ENCODE measurements at places on chromosomes 2 and 18. TPM values are rescaled to one million over a fixed set of nuclear protein-coding genes. Genes with fewer than 3 reads are reported as not detected.

- H3K36me3 ChIP-seq: no peaks in the 10 kb centered on the region
- no peaks in the 10 kb centered on the region for H3K27me3 ChIP-seq
- no peak overlapping the region for H3K27ac ChIP-seq
- no peak overlapping the region for H3K4me3 ChIP-seq
Measured at GRCh38 chr2:12212841-12213597, 466.6 kb downstream of the LPIN1 start.

GRCh38 chr2:130920415-130921163 lies 83.9 kb downstream of the ARHGEF4 start:
- DNase-seq: no peak
- H3K4me1 ChIP-seq: no peaks in the 10 kb centered on the region
- H3K4me3 ChIP-seq: no peak overlapping the region
- H3K27ac ChIP-seq: no peak overlapping the region
- no peaks in the 10 kb centered on the region for H3K27me3 ChIP-seq

Gene LYPD6
- total RNA-seq: 0.33 TPM

DNA sequence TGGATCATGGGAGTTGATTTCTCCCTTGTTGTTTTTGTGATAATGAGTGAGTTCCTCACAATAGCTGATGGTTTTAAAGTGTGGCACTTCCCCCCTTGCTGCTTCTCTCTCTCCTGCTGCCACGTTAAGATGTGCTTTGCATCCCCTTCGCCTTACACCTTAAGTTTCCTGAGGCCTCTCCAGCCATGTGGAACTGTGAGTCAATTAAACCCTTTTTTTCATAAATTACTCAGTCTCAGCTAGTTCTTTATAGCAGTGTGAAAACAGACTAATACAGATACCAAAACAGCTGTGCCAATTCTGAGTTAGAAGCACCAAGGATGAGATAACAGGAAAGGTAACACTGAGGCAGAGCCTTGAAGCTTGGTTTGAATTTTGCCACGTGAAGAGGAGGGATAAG lies 44.7 kb downstream of the ITSN2 start:
- no peak overlapping the region for H3K4me3 ChIP-seq
- H3K36me3 ChIP-seq: peaks cover 12% of the 10 kb centered on the region
- peaks cover 15% of the 10 kb centered on the region for H3K4me1 ChIP-seq
- H3K27ac ChIP-seq: no peak overlapping the region

DNA sequence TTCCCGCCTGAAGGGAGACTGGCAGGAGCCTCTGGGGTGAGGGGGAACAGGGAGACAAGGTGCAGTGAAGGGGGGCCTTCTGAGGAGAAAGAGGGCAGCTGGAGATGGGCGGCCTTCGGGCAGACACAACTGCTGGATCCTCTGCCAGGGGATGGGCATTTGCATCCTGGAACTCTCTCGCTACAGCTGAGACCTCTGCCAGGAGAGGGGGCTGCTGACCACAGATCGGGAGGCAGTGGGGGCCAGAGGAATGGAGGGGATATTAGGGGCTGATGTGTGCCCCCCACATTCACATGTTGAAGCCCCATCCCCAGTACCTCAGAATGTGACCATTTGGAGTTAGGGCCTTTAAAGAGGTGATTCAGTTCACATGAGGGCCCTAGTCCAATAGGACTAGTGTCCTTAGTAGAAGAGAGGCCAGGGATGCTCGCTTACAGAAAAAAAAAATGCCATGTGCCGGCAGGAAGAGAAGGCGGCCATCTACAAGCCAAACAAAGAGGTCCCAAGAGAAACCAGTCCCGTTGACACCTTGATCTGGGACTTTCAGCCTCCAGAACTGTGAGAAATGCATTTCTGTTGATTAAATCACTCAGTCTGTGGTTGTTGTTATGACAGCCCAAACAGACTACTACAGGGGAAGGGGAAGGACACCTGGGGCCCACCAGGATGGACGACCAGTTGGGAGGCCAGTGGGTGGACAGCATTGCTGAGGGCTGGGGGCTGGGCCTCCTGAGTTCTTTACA lies 50.0 kb downstream of the TRABD2A start:
- no peaks in the 10 kb centered on the region for H3K27me3 ChIP-seq
- no peak for DNase-seq
- no peak overlapping the region for H3K27ac ChIP-seq
- peaks cover 9% of the 10 kb centered on the region for H3K4me1 ChIP-seq

- no peak overlapping the region for H3K4me3 ChIP-seq
- no peaks in the 10 kb centered on the region for H3K4me1 ChIP-seq
- H3K27me3 ChIP-seq: no peaks in the 10 kb centered on the region
- H3K27ac ChIP-seq: no peak overlapping the region
Measured at GRCh38 chr2:8465560-8465959, 216.3 kb upstream of the ID2 start.

- no peak for DNase-seq
- H3K36me3 ChIP-seq: no peaks in the 10 kb centered on the region
- H3K27me3 ChIP-seq: no peaks in the 10 kb centered on the region
- no peak overlapping the region for H3K4me3 ChIP-seq
Measured at GRCh38 chr18:58599106-58599505, 29.8 kb downstream of the ALPK2 start.

DNA sequence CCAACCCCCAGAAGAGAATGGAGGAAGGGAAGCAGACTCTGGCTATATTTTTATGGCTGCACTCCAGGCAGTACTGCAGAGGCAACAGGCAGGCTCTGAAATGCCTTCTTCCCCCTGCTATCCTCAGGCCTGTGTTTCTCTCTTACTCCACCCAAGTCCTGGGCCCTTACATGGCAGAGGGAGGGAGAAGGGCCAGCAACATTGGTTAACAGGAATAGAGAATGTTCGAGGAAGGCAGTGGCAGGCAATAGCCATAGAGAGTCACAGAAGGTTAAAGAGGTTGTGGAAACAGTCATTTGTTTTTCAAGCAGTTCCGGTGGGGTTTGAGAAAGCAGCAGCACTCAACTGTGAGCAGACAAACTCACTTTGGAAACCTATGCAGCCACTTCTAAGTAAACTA lies 15.1 kb upstream of the DARS1 start:
- no peak for DNase-seq
- no peaks in the 10 kb centered on the region for H3K4me1 ChIP-seq
- no peak overlapping the region for H3K27ac ChIP-seq
- no peak overlapping the region for H3K4me3 ChIP-seq

GRCh38 chr18:63487676-63488075 lies 10.9 kb downstream of the SERPINB5 start:
- no peaks in the 10 kb centered on the region for H3K27me3 ChIP-seq
- H3K4me3 ChIP-seq: no peak overlapping the region
- H3K4me1 ChIP-seq: no peaks in the 10 kb centered on the region
- H3K27ac ChIP-seq: no peak overlapping the region
